Caco-2 (cell line): ENCODE measurements at places on chromosomes 11 and 22.

DNA sequence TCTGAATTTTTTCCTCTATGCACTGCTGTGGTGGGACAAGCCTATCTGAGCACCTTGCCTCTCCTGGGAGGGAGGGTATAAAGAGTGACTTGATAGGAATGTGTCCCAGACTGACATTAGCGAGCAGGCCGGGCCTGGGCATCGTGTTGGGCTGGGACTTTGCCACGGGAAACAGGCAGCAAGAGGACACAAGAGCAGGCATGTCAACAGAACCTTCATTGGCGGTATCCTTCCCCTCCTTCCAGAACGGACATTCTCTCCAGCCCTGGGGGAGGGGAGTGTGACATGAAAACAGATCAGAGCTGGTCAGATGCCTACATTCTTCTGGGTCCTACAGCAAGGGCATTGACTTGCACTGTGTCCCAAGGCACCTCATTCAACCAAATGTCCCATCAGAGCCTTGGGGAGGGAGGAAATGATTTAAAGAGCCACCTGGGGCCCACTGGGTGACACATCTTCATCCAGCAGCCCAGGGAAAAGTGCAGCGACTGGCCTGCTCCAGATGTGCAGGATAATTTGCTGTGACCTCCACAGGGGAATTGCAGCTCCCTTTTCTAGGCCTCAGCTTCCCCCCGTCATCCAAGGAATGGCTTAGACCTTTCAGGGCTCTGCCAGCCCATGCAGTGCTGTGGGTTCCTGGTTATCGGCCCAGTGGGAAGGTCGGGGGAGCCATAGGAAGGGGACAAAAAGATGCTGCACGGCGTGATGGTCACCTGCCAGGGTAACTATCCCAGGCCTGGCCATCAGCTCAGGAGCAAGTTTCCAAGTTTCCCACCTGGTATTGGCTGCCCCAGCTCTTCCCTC lies 21.8 kb upstream of the UVRAG start:
- DNase-seq: no peak

GRCh38 chr22:38930512-38930911 lies 26.9 kb upstream of the APOBEC3A start:
- no peak for DNase-seq

DNA sequence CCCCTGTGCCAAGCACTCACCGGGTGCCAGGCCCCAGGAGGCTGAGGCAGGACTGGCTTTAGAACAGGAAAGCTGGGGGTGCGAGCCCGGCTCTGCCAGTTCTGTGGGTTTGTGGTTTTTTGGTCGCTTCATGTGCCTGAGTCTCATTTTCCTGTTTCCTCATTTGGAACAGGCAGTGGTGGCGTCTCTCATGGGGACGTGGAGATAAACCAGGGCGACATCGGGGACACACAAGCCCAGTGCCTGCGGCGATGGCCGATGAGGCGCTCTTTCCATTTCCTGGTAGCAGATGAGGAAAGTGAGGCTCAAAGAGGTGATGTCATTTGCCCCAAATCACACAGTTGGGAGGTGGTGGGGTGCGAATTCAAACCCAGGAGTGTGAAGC lies 20.8 kb upstream of the CHKA start:
- no peak for DNase-seq

DNA sequence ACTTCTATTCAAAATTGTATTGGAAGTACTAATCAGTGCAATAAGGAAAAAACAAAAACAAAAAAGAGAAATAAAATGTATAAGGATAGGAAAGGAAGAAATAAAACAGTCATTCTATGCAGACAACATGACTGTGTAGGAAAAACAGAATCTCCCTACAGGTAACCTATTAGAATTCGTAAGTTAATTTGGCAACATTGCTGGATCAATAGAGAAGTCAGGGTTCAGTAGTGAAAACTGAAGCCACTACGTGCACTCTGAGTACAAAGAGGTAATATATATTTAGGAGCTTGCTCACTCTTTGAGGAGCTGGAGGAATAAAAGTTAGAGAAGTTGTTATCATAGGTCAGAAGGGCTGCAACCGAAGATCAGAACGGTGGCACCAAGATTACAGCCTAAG lies 84.0 kb upstream of the BMAL1 start:
- no peak for DNase-seq

DNA sequence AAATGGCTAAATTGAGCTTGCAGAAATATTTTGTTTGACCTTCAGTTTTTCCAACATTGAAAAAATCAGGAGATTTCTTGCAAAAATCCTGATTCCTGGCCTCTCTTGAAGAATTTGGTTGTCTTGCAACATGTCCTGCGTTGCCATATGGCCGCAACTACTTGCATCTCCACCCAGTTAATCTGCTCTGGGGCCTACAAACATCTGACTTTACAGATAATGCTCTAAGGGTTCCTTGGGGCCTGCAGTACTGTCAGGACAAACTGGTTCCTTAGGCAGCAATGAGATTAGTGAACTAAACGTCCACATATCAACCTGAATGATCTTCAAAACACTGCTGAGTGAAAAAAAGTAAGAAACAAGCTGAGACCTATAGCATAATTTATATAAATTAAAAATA lies 36.6 kb upstream of the FEZ1 start:
- no peak for DNase-seq

DNA sequence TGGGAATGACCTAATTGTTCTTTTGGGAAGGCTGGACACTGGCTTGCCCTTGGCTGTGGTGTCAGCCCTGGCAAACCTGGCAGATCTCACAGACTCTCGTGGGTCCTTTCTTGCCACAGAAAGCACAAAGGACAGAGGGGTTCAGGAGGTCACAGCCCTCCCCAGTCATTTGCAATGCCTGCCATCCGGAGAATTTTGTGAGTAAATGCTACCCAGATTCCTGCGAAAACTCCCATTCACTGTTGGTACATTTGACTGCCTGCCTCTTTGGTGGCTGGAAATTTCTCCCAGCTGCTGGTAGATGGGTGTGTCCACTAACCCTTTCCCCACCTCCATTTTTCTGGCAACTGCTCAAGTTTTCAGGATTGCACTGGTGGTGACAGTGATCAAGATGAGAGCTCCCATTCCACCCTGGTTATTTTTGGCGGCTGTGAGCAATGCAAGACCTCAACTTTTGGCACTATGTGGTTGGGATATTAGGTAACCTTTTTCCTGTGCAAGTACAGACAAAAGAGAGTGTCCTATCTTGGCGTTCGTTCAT lies 155.7 kb downstream of the NAV2 start:
- no peak for DNase-seq

DNA sequence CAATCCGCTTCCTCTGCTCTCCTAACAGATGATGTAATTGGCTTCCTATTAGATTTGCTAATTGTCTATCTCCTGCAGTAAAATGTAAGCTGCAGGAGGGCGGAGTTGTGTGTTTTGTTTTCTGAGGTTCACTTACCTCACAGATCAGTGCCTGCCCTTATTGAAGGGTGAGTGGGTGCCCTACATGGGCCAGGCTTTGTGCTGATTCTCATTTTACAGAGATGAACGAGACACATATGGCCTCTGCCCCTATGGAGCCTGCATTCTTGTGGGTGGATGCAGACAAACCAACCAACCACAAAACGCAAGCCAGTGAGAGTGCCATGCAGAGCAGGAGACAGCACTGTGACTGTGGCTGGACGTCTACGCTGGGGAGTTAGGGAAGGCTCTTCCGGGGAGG lies 9.9 kb downstream of the TESMIN start:
- no peak for DNase-seq
